ENCODE measurements at places on chromosomes 2 and 18.

DNA sequence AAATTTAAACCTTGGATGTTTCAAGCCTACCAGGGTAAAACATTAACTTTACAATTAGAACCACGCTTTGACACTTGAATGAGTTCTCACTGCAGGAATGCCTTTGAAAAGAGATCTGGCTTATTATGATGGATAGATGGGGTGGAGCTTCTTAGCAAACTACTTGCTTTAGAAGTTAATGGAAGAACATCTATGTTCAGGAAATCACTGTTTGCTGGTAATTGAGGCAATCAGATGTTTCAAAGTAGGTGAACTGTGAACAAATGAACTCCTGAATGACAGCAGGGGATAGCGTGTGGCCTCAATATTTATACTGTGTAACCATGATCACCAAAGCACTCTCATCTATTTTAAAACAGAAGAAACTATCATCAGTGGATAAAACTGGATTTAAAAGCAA is 383.6 kb downstream of the PIK3C3 start:
- DNase-seq, result no peak

- peak; percentile 18 for DNase-seq
Measured at GRCh38 chr2:46239175-46239846, 57.9 kb upstream of the EPAS1 start.

GRCh38 chr2:16496426-16497388 is 168.9 kb downstream of the CYRIA start:
- no peak for DNase-seq

GRCh38 chr2:64018701-64019082 is 536 bp downstream of the VPS54 start:
- DNase-seq, result no peak

DNA sequence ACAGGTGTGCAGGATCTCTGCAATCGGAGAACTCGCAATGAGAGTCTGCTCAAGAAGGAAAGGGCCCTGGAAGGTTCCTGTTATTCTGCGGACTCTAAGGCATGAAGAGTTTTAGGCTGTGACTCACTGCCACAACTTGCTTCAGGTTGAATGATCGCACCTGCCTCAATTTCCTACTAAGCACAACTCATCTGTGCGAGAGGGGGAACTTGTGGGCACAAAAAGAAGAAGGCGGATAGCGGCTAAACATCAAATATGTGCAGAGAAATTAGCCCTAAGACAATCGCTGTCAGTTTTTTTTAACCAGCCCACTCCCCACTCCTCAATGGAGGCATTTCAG is 14.0 kb upstream of the CREG2 start:
- no peak for DNase-seq

DNA sequence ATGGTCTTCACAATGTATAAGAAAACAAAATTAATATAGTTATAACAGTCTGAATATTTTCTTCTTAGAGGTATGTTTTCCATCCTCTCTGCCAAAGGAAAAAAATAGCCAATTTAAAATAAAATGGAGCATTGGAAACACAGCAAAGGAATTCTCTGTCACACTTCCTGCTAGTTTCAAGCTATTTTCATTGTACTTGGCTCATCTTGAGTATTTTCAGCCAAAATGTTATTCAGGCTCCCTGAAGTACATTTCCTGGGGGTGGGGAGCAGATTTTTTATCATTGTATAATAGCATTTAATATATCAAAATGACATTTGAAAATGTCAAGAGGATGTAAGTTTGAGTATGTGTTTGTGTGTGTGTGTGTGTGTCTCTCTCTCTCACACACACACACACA is 463.6 kb upstream of the REG3G start:
- no peak for DNase-seq

- no peak for DNase-seq
Measured at GRCh38 chr2:156818944-156819343, 382.8 kb downstream of the GPD2 start.

DNA sequence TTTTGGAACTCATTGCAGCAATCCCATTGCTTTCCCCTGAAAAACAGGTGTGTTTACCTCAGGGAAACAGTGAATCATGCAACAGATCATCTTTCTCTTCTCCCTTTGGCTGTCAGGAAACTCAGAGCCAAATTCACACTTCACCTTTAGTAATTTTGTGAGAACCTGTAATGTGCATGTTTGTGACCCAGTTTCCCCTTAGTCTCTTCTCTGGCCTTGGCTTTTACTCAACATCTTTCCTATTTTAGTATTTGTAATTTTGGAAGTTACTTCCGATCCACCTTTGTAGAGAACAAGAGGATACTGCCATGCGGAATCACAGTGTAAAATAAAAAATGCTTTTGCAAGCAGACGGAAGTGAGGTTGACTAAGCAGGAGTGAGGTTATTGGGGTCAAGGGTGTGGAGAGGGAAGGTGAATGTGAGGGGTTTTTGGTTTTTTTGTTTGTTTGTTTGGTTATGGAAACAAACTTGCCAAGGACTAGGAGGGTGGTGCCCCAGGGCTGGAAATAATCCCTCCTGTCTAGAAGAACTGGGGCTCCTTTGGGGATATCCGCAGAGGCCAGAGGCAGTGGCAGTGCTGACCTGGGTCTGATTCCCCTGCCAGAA is 14.0 kb downstream of the ASPRV1 start:
- DNase-seq, result no peak

GRCh38 chr18:44715245-44715644 is 34.6 kb downstream of the SETBP1 start:
- no peak for DNase-seq

GRCh38 chr2:25314514-25315315 is 27.0 kb downstream of the DNMT3A start:
- peak; percentile 93 for DNase-seq

- no peak for DNase-seq
Measured at GRCh38 chr2:5946225-5947115, 254.3 kb downstream of the SOX11 start.

DNA sequence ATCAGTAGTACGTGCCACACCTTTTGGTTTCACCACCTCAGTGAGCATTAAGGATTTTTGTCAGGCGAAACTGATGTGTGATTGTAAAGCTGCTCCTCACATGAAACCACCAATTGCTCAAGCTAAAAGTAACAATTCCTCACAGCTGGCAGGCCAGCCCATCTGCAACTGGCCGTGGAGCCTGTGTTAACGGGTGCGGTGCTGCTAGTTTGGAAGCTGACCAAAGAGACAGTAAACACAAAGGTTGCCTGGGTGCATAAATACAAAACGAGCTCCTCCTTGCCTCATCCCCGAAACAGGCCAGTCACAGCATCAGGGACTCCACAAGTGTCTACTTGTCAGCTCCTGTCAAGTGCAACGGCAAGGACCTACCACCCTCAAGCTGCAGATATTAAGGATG is 32.0 kb downstream of the LGALSL start:
- no peak for DNase-seq

- DNase-seq, result no peak
Measured at GRCh38 chr2:58436872-58437271, 195.7 kb upstream of the FANCL start.

DNA sequence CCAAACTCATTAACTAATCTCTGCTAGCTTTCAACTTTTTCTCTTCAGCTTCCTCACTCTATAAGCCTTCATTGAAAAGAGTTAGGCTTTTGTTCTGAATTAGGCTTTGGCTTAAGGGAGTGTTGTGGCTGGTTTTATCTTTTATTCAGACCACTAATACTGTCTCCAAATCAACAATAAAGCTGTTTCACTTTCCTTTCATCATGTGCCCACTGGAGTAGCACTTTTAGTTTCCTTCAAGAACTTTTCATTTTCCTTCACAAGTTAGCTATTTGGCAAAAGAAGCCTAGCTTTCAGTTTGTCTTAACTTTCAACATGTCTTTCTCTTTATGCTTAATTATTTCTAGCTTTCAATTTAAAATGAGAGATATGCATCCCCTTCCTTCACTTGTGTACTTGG is 271.7 kb upstream of the FSIP2 start:
- DNase-seq, result no peak

DNA sequence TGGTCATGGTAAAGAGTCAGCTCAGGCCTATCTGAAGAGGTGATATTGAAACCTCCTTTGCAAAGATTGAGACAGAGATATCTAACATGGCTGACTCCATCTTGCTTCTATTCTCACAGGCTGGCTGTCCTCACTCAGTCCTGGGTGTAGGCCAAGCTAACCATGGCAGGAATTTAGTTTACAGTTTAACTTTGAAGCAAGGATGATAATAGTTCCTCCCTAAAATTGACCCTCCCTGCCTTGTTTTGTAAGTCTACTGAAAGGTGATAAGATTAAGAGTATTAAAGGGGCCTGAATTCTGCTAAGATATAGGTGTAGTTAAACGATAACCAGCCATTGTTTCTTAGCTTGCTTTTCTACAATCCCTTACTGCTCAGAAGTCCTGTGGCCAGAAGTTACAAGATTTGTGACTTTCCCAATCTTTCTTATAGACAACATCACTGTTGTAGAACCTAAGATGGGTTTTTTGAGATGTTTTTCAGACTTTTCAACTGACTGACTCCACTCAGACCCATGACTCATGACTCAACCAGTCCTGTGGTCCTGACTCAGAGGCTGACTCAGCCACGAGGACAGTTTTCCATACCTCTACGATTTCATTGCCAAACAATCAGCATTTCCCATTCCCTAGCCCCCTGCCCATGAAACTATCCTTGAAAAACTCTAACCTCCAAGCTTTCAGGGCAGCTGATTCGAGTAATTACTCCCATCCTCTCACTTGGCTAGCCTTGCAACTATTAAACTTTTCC is 195.7 kb upstream of the SESTD1 start:
- DNase-seq, result no peak

DNA sequence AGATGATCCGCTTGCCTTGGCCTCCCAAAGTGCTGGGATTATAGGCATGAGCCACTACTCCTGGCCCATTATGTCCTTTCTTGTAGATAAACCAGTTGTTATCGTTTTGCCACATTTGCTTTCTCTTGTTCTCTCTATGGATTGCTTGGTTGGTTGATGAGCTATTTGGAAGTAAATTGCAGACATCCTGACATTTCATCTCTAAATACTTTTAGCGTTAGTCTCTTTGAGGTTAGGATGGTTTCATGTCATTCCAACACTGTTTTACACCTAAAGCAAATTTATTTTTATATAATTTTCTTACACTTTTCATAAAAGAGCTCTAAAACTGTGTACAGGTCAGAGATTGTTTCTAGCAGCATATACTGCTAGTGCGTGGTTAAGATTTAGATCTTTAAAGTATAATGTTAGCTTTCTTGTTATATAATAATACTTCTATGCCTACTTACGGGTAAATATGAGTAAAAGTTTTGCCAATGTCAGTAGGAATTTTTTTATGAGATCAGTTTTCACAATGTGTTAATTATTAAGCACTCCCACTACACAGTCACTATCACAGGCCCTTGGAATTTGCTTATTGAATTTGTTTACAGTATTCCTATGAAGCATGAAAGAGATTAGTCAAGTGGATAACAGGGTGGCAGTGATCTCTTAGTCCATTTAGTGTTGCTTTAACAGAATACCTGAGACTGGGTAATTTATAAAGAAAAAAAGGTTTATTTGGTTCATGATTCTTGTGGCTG is 10.3 kb downstream of the POLI start:
- no peak for DNase-seq

- no peak for DNase-seq
Measured at GRCh38 chr2:3857576-3857975, 154.2 kb downstream of the DCDC2C start.

DNA sequence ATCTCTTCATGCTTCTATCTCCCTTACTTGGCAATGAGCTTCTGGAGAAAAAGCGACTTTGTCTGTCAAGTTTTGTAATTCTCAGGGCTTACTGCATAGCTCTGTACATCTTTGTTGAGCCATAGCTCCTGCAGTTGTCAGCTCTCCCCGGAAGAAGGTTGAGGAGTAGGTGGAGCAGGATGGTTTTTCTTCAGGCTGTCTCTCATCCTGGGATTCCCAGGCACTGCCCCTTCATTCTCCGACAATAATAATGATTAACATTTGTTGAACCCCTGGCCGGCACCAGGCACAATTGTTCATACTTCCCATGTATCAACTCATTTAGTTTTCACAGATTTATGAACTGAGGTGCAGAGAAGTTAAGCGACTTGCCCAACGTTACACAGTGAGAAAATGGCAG is 23.5 kb upstream of the RHOB start:
- DNase-seq, result no peak

- DNase-seq, result no peak
Measured at GRCh38 chr2:174145827-174146226, 102.5 kb downstream of the OLA1 start.

- no peak for DNase-seq
Measured at GRCh38 chr2:127676906-127677305, 1.6 kb upstream of the LIMS2 start.

DNA sequence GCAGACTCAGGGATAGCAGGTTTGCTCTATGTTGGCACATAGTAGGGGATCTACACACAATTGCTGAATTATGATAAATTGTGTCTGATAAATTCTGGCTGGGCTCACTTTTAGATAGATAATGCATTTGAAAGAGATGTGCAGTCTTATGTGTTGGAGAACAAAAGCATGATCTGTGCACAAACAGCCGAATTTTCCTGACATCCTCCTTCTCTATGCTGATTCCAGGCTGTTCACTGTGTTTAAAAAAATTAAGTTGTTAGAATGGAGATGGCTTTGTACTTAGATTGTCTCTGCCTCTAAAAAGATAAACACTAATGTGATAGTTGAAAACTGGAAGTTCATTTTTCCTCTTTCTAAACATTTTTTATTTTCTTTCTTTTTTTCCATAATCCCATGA is 2.1 kb downstream of the CERS6 start:
- DNase-seq, result no peak

GRCh38 chr2:235677937-235678336 is 184.1 kb downstream of the AGAP1 start:
- DNase-seq, result no peak

DNA sequence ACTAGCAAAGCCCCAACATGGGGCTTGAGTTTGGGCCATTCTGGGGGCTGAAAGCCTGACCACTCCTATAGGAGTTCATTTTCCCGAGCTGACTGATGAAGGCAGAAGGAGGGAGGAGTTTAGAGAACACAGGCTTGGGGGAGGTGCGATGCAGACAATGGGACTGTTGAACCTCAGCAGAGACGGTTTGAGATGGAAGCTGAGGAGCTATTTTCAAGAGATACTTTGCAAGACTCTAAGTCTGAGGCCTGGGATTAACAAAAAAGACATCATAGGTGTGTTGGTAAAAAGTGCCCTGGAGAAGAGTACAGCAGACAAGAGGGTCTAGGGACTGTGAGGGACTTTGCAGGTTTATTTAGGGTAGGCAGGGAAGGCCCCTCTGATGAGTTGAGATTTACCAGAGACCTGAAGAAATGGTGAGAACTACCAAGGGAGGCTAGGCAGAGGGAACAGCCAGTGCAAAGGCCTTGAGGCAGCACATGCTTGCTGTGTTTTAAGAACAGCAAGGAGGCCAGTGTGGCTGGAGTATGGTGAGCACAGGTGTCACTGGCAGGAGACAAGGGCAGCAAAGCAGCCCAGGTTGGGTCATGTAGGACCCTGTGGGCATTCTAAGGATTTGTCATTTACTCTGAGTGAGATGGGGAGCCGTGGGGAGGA is 31.6 kb downstream of the PCBP1 start:
- no peak for DNase-seq

All from stimulated activated naive CD8-positive, alpha-beta T cell treated with anti-CD3 and anti-CD28 coated beads, Interleukin-15, amount 100 ng/mL, for 72 hours (primary cell).